Activated CD4-positive, alpha-beta T cell treated with anti-CD3 and anti-CD28 coated beads for 36 hours (primary cell): ENCODE measurements at places on chromosomes 4 and X. TPM values are rescaled to one million over a fixed set of nuclear protein-coding genes. Genes with fewer than 3 reads are reported as not detected.

Gene EGF
- 0.34 TPM for total RNA-seq

Gene AFM
- total RNA-seq, result not detected

Gene CSAG1
- total RNA-seq, result not detected

Gene FAM120C
- total RNA-seq, result 8.3 TPM

Gene STATH
- total RNA-seq, result not detected

Gene SSX3
- not detected for total RNA-seq

Gene CXorf49
- total RNA-seq, result not detected

Gene FDCSP
- total RNA-seq, result not detected

Gene ARHGAP36
- not detected for total RNA-seq

Gene ZNF157
- 0.79 TPM for total RNA-seq

Gene NLGN4X
- total RNA-seq, result 0.21 TPM

Gene CT83
- total RNA-seq, result not detected

Gene ARSH
- total RNA-seq, result not detected

Gene PRR27
- total RNA-seq, result not detected

GRCh38 chr4:90415116-90415515 lies 287.9 kb downstream of the CCSER1 start:
- DNase-seq, result no peak
- no peaks in the 10 kb centered on the region for H3K27me3 ChIP-seq
- no peaks in the 10 kb centered on the region for H3K4me1 ChIP-seq
- no peak overlapping the region for H3K4me3 ChIP-seq

GRCh38 chrX:9677098-9677739 lies 88.4 kb downstream of the GPR143 start:
- peak; percentile 34 for DNase-seq
- H3K4me1 ChIP-seq, result peaks cover 22% of the 10 kb centered on the region
- H3K4me3 ChIP-seq, result no peak overlapping the region
- peaks cover 28% of the 10 kb centered on the region for H3K36me3 ChIP-seq
- H3K27ac ChIP-seq, result peak overlapping the region; percentile 19

DNA sequence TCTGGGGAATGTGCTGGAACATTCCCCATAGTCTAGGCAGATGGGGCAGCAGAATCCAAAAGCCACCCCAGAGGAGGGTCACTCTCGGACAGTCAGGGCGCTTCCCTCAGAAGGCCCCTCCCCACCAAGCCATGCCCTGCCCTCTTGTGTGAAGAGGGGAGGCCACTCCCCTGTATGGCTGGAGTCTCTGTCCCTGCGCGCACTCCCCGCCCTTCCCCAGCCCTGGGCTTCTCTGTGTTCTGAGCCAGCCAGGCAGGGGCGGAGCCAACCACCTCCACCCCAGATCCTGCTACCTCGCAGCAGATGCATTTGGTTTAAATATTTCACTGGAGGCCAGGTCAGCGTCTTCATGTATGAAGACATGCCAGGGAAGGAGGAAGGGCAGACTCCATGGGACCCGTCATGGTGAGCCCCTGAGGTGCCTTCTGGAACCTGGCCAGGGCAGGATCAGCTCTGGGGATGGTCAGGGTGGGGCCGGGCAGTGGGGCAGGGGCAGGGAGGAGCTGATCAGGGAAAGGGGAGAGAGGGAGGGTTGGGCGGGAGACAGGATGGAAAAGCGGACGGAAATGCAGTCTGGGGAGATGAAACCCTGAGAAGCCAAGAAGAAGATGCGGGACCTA lies 107.3 kb downstream of the ADRA2C start:
- DNase-seq, result no peak
- no peak overlapping the region for H3K27ac ChIP-seq
- peaks cover 3% of the 10 kb centered on the region for H3K4me1 ChIP-seq
- H3K27me3 ChIP-seq, result peaks cover 36% of the 10 kb centered on the region
- peaks cover 6% of the 10 kb centered on the region for H3K36me3 ChIP-seq
- no peak overlapping the region for H3K4me3 ChIP-seq

DNA sequence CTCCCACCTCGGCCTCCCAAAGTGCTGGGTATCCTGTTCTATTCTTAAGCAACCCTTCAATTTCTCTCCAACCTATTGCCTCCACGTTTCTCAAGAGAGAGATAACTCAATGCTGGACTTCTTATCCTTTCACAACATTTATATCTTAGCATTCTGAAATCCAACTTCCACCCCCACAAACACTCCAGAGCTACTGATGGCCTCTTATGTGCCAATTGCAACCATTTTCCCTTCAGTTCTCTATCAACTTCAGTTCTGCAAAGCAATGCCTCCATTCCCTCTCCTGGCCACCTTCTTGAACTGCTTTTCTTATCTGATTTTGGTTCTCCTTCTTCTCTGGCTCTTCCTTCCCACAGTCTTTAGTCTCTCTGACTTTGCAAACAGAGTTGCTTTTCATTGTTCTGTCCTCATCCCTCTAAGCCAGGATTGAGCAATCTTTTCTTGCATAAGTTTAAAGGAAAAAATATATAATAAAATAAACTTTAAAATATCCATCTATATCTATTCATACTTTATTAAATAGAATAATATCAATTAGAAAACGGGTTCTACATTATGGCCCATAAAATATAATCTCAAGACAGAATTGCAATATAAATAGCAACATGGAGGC lies 3.6 kb upstream of the STBD1 start:
- H3K4me1 ChIP-seq, result peaks cover 29% of the 10 kb centered on the region
- DNase-seq, result no peak
- H3K27ac ChIP-seq, result no peak overlapping the region
- no peak overlapping the region for H3K4me3 ChIP-seq

DNA sequence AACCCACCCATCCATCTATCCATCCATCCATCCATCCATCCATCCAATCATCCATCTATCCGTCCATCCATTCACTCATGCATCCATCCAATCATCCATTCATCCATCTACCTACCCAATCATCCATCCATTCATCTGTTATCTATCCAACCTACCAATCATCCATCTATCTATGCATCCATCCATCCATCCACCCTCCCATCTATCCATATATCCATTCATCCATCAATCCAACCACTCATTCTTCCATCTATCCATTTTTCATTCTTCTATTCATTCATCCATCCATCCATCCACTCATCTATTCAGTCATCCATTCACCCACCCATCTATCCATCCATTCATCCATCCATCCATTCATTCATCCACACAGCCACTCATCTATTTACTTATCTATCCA lies 80.1 kb upstream of the SHOX start:
- no peaks in the 10 kb centered on the region for H3K36me3 ChIP-seq
- H3K4me1 ChIP-seq, result no peaks in the 10 kb centered on the region
- H3K27ac ChIP-seq, result no peak overlapping the region
- H3K4me3 ChIP-seq, result no peak overlapping the region
- DNase-seq, result no peak

DNA sequence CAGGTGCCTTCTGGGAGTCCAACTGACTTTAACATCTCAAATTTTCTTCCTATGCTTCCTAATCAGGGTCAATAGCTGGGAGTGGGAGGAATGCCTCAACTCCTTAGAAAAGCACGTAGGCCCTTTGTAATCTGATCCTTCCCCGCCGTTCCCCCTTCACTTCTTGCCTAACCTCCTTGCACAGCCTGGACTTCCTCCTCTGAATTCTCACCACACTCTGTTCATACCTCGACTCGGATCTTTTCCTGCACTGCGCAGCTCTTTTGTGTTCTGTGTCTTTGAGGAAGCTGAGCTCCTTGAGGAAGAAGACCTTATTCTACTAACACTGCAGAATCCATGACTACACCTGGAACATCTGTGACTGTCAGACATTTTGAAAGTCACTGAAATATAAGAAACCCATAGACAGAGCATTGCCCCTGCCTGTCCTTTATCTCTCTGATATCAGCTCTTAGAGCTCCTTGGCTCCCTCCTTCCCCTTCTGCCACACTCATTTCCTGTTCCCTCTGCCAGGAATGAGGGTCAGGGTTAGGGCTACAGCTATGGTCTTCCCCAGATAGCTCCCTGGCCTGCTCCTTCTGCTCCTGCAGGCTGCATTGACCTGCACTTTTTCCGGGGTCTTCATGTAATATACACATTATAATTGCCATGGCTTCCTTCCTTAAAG lies 140.2 kb upstream of the LDB2 start:
- H3K27me3 ChIP-seq, result peaks cover 3% of the 10 kb centered on the region
- H3K27ac ChIP-seq, result no peak overlapping the region
- H3K36me3 ChIP-seq, result no peaks in the 10 kb centered on the region
- no peak overlapping the region for H3K4me3 ChIP-seq
- no peak for DNase-seq

- peaks cover 14% of the 10 kb centered on the region for H3K4me1 ChIP-seq
- no peak for DNase-seq
- no peak overlapping the region for H3K4me3 ChIP-seq
- no peak overlapping the region for H3K27ac ChIP-seq
These were observed 2.0 kb downstream of the ABLIM2 start for GRCh38 chr4:8156617-8157016.

DNA sequence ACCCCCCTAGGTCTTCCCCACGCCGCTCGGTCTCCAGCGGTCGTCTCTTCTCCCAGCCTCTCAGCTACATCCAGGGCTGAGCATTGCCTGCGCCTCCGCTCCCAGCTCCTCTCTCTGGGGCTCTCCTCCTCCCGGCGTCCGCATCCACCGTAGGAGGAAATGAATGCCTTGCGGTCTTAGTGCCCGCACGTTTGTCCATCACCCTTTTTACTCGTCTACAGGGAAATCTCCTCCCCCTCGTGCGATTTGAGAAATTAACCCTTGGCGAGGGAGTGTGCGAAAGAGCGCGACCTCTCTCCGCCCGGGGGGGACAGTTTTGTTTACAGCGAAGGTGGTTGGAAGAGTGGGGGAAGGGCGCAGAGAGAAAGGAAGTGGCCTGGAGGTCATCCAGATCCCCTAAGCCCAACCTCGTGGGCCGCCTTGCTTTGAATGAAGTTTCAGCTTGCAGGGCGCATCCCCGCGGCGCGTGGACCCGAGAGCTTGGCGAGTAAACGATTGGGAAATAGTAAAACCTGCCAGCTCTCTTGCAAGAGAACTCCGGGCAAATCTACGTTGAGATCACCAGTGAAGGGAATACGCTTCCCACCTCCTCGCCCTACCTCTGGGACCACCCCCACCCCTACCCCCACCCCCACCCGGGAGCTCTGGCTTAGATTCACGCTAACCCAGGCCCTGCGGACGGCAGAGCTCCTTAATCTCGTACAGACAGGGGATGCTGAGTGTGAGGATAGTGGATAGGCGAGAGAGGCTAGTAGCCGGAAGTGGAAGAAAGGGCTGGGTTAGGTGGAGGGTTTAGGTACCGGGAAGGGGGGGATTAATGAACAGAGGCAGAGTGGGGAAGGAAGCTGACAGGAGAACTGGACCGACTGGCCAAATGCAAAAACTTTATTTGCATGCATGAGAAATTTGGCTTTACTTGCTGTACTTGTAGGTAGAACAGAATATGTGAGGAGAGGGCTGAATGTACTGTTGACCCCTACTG lies at the start of gene ELOVL6:
ELOVL6 (minus strand) TSS at position 181 of the 982 bp plus-strand sequence. CDS start 280 bp downstream, outside the sequence.
- peak; percentile 64 for DNase-seq
- H3K4me3 ChIP-seq, result peak within 1 kb of the TSS; percentile 95
- peaks cover 2% of the 10 kb centered on the region for H3K36me3 ChIP-seq
- H3K4me1 ChIP-seq, result peaks cover 29% of the 10 kb centered on the region

- H3K4me3 ChIP-seq, result no peak overlapping the region
- no peak for DNase-seq
- no peaks in the 10 kb centered on the region for H3K4me1 ChIP-seq
- no peaks in the 10 kb centered on the region for H3K36me3 ChIP-seq
- H3K27me3 ChIP-seq, result no peaks in the 10 kb centered on the region
These were observed 130.6 kb upstream of the FAT1 start for GRCh38 chr4:186854256-186854655.

- DNase-seq, result no peak
These were observed 161.2 kb downstream of the GLRA2 start for GRCh38 chrX:14690553-14690952.

GRCh38 chr4:110501826-110502225 lies 25.9 kb downstream of the ENPEP start:
- no peak for DNase-seq
- no peak overlapping the region for H3K4me3 ChIP-seq
- no peaks in the 10 kb centered on the region for H3K4me1 ChIP-seq
- no peaks in the 10 kb centered on the region for H3K36me3 ChIP-seq
- peaks cover 13% of the 10 kb centered on the region for H3K27me3 ChIP-seq

DNA sequence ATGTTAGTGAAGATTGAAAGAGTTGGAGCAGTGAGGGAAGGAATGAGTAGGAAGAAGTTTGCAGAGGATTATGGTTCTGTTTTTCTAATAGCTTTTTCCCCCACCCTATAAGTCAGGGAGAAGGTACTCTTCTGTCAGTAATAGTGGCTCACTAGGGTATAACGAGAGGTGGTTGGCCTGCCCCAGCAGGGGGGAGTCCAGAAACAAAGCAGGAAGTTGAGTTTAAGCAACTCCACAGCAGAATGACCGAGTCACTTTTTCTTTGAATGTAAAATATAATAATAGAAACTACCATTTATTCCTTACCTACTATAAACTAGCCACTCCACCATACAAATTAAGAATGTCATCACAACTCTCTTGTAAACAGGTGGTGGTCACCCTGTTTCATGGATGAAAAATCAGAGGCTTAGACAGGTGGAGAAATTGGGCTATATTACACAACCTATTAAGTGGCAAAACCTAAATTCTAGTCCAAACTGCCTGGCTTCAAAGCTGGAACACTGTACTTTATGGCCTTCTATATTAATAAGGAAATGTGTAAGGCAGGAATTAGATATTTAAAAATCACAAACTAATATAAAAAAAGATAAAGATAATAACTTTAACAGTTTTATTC lies 21.9 kb downstream of the AP1AR start:
- no peaks in the 10 kb centered on the region for H3K27me3 ChIP-seq
- H3K4me3 ChIP-seq, result no peak overlapping the region
- H3K36me3 ChIP-seq, result peaks cover 5% of the 10 kb centered on the region

- no peak overlapping the region for H3K4me3 ChIP-seq
- no peak overlapping the region for H3K27ac ChIP-seq
- no peaks in the 10 kb centered on the region for H3K27me3 ChIP-seq
- H3K4me1 ChIP-seq, result no peaks in the 10 kb centered on the region
- H3K36me3 ChIP-seq, result no peaks in the 10 kb centered on the region
These were observed 109.9 kb upstream of the FAM47C start for GRCh38 chrX:36898301-36898700.

DNA sequence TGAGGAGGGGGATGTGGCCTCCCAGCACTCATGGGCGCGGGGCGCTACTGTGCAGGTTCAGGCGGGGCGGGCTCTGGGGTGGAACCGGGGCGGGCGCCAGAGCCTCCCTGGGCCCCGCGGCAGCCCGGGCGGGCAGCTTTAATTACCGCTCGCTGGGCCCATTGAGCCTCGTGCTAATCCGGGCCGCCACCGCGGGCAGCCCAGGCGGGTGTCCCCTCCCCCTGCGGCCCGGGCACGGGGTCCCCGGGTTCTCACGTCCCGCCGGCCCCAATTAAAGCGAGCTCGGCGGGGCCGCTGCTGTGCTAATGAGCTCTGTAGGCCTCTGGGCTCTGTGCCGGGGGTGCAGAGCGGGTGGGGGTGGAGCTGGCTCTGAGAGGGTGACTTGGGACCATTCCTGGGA lies 22.8 kb upstream of the FGFR3 start:
- peaks cover 10% of the 10 kb centered on the region for H3K27me3 ChIP-seq
- no peak overlapping the region for H3K27ac ChIP-seq
- H3K4me1 ChIP-seq, result peaks cover 4% of the 10 kb centered on the region
- no peak for DNase-seq

- peaks cover 13% of the 10 kb centered on the region for H3K4me1 ChIP-seq
- no peaks in the 10 kb centered on the region for H3K27me3 ChIP-seq
- DNase-seq, result no peak
- no peak overlapping the region for H3K4me3 ChIP-seq
These were observed 90.5 kb downstream of the TBL1X start for GRCh38 chrX:9555354-9555753.

- H3K36me3 ChIP-seq, result peaks cover 25% of the 10 kb centered on the region
- peaks cover 44% of the 10 kb centered on the region for H3K4me1 ChIP-seq
- H3K4me3 ChIP-seq, result no peak overlapping the region
- H3K27ac ChIP-seq, result no peak overlapping the region
- DNase-seq, result no peak
These were observed 152.4 kb downstream of the TSPAN5 start for GRCh38 chr4:98505992-98506391.

- no peak overlapping the region for H3K27ac ChIP-seq
- H3K27me3 ChIP-seq, result no peaks in the 10 kb centered on the region
- H3K4me1 ChIP-seq, result peaks cover 10% of the 10 kb centered on the region
- no peak overlapping the region for H3K4me3 ChIP-seq
These were observed 2.1 kb upstream of the IL9R start for GRCh38 chrX:155995321-155995875.
